ENCODE measurements at places on chromosomes 16 and 17. TPM values are rescaled to one million over a fixed set of nuclear protein-coding genes. Genes with fewer than 3 reads are reported as not detected.

Gene TMIGD1
- total RNA-seq: not detected

Gene ADAMTS18
- 0.08 TPM for total RNA-seq

Gene GPRC5C
- total RNA-seq: 24.4 TPM

Gene ZNF319
- 2.3 TPM for total RNA-seq

Gene PABPN1L
- not detected for total RNA-seq

Gene TBC1D3H
- not detected for total RNA-seq

Gene POLG2
- 8.2 TPM for total RNA-seq

Gene C17orf107
- total RNA-seq: 4.5 TPM

Gene ZG16
- not detected for total RNA-seq

Gene TMEM97
- total RNA-seq: 20.5 TPM

Gene KRT33B
- total RNA-seq: not detected

Gene WNT3
- 0.65 TPM for total RNA-seq
